ENCODE measurements at places on chromosomes 16 and 17.

- DNase-seq, result peak; percentile 96
Observed at GRCh38 chr17:80101011-80101945, at the start of gene GAA. Gene GAA (plus strand): TSS chr17:80101581. CDS start chr17:80104587, 3,006 bp downstream.

GRCh38 chr17:34306466-34306865, 12.8 kb upstream of the CCL8 start:
- no peak for DNase-seq

DNA sequence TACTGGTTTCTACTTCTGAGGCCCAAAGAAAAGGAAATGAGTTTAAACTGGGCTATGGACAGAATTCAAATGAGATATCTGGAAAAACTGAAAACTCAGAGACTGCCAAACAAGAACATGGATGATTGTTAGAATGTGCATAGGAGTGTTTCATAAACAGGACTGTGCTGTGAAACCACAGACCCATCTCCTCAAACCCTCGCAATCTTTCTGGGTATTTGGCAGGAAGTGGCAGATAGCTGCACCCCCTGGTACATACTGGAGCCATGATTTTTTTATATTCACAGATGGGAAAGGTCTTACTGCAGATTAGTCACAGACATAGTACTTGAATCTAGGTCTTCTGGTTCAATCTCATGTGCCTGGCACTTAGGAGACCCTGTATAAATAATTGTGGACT, 145.0 kb downstream of the CCDC182 start:
- DNase-seq, result no peak

DNA sequence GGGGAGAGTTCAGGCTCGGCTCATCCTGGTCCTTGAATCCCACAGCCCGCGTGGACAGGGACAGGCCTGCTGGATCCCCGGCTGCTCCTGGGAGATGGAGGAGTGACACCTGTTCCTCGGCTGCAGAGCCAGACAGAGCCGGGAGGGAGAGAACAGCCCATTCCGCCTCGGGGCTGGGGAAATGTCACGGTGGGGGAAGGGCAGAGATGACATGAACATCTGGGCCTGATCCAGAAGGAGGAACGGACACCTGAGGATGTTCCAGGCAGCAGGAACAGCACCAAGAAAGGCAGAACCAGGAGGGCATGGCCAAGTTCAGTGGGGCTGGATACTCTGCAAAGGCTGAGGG, 2.1 kb downstream of the ZNF764 start:
- DNase-seq, result no peak

GRCh38 chr16:23496821-23497542, 13.3 kb downstream of the GGA2 start:
- DNase-seq, result no peak

DNA sequence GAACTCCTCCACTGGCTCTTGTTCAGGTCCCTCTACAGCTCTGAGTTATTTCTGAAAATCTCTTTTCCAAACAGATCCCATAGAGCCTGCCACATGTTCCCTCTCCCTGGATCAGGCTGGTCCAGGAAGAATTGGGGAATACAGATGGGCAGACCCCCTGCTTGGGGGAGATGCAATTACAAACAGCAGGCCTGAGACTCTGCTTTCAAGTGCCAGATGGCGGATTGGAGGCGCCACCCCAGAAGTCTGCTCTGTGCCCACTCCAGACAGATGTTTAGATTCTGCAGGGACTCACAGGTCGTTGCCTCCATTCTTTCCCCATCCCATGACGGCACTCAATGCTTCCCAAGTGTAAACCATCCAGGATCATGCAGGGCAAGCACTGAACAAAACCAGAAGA, 316.6 kb downstream of the SLC39A11 start:
- no peak for DNase-seq

DNA sequence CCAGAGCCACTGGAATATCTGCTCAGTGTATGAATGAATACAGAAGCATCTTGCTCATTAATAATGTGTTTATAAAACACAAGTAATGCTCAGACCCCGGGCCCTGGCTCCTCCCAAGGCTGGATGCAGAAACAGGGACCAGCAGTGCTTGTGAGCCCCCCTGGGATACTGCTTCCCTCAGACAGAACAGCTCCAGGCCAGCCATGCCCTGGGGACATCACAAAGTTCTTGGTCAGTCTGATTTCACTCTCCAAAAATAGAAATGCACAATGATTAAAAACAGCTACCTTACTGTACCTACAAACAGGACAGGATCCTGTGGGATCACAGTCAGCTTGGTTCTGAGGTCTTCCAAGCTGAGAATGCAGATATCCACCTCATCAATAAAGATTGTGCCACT, 68.2 kb downstream of the ABCC12 start:
- no peak for DNase-seq

GRCh38 chr17:10920558-10921108, 82.7 kb upstream of the PIRT start:
- DNase-seq, result no peak

- no peak for DNase-seq
Observed at GRCh38 chr16:83935858-83936255, 17.2 kb upstream of the OSGIN1 start.

DNA sequence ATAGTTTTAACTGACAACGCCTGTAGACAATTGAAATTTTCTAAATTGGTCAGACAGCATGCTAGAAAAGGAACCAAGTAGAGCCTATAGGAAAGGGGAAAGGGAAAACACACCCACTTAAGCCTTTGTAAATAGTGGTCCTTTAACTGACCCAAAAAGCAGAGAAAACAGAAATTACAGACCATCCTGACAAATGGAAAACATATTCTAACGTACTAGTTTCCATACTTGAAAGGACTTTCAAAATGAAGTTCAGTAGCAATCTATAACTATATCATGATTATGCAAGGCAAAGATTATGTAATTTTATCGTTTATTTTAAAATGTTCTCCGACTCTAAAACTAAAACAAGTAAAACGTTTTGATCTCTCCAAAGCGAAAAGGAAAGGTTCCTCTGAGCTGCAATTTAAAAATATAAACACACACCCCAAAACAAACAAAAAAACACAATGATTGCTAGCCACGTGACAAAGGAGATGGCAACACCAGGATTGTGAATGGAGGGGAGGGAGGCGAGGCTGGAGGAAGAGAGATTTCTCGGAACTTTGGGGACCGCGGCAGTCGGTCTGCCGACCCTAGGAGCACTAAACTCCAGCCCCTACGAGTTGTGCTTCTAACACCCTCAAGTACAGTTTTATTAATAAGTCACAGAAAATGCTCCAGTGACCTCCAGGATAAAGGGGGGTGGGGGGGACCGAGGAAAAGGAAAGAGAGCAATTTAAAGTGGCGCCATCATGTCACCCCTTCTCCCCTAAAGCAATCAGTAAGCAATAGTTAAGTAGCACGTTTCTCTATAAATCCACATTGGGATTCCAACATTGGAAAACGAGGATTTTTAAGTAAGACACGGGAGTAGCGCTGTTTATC, 1.7 kb downstream of the KANSL1 start:
- DNase-seq, result no peak

GRCh38 chr16:13421726-13422125, 498.2 kb upstream of the ERCC4 start:
- no peak for DNase-seq

DNA sequence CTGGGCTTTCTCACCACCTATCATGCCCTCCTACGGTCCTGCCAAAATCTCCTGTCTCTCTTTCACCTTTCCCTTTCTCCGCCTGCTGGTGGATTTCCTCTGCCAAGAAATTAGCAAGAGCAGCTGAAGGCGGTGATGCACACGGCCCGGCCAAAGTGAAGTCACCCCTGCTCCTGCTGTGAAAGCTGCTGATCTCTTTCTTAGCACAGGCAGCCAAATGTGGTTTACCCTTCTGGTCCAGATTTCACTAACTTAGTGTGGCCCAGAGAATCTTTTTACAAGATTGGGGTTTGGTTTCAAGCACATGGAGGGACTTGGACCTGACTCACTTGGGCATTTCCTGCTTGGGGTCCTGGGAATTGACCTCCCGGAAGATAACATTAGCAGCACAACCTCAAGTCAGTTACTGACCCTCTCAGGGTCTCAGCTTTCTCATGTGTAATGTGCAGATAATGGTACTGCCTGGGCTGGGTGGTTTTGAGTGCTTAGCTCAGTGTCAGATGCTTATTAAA, 155.7 kb downstream of the SOCS1 start:
- DNase-seq, result no peak
